ENCODE measurements at places on chromosomes 12 and 14. TPM values are rescaled to one million over a fixed set of nuclear protein-coding genes. Genes with fewer than 3 reads are reported as not detected.

DNA sequence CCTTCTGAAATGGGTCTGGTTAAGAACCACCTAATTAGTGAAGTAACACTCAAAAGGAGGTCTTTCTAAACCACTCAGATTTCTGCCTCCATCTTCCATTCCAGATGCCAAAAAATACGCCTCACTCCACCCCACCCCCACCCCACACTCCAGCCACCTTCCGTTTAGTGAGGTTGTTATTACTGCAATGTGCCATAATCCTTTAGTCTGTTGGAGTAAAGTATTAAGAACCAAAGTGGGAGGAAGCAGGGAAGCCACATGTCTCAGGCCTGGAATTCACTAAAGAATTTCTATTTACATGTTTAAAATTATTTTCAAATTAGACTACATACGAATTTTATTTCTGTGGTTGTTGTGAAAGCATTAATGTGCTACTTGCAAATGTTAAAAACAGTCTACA lies 7.4 kb downstream of the KIF21A start:
- DNase-seq: no peak

GRCh38 chr14:96622926-96623325 lies 120.7 kb downstream of the PAPOLA start:
- no peak for DNase-seq

DNA sequence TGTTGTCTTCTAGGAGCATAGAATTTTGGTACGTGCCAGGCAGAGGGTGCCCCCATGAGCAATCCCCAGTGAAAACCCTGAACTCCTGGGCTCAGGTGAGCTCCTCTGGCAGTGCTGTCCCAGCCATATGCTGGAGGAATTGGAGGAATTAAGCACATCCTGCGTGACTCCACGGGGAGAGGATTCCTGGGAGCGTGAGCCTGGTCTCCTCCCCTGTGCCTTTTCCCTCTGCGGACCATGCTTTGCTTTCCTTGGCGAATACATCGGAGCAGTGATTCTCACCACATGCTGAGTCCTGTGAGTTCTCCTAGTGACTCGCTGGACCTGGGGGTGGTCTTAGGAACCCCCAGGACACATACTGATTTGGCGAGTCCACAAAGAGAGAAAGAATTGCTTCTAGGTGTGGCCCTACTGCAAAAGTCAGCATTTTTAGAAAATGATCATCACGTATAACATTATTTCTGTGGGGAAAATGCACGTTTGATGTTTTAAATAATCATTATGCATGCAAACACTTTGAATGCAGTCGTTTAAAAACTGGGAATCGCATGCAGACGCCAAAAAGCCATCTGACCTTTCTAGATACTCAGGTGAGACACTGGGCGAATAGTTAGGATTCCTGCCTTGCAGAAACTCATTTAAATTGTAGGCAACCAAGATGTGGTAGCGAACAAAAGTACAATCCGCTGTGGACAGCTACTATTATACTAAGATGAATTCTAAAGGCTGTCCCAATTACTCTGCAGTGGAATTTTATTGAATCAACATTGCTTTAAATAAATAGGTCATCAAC lies 370.9 kb downstream of the TMEM132D start:
- no peak for DNase-seq

DNA sequence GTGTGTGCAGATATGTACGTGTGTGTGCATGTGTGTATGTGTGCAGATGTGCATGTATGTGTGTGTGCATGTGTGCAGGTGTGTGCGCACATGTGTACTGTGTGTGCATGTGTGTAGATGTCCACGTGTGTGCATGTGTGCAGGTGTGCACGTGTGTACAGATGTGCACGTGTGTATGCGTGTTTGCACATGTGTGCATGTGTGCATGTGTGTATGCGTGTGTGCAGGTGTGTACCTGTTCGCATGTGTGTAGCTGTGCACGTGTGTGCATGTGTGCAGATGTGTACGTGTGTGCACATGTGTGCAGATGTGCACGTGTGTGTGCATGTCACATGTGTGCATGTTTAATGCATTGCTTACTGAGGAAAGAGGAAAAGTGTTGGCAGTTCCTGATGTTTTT lies 55.7 kb upstream of the FKBP4 start:
- DNase-seq: no peak

- DNase-seq: no peak
These were observed 217.6 kb downstream of the ANO6 start for GRCh38 chr12:45433441-45433868.

DNA sequence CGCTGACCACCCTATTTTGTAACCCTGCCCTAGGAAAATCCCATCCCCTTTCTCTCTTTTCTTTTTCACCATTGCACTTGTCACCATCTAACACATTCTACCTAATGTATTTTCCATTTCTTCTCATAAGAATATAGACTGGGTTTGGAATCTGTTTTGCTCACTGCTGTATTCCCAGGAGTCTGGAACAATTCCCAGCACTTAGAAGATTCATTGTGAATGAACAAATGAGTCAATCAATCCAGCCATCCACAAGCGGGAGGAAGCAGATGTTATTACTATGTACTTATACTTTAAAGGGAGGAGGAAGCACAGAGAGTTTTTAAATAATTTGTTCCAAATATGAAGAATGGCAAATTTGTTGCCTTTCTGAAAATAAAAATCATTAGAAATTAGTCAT lies 142.1 kb downstream of the KIF21A start:
- peak; percentile 22 for DNase-seq

- peak; percentile 52 for DNase-seq
These were observed 32.4 kb downstream of the PLEKHG7 start for GRCh38 chr12:92735131-92735721.

GRCh38 chr12:110124269-110124995 lies at the start of gene IFT81:
TSS of gene IFT81 (plus strand) at chr12:110124357. CDS start at chr12:110127381, 3,024 bp downstream.
- DNase-seq: peak; percentile 91

GRCh38 chr12:104297477-104298113 lies 5.9 kb upstream of the EID3 start:
- DNase-seq: no peak

DNA sequence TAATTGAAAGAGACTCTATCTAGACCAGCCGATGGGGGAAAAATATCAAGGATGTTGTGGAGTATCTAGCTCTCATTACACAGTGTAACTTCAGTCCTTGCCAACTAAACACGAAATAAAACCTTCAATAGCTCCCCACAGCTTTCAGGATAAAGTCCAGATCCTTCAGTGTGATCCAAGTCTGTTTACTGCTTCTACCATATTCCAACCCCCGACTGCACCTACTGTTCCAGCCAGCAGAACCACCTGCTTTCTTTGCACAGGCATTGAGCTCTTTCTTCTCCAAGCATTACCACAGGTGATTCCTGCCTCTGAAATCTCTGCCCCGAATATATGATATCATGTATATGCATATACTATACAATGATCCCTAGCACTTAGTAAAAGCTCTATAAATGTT lies 2.2 kb upstream of the LRRC23 start:
- no peak for DNase-seq

GRCh38 chr14:104472536-104473243 lies 106.9 kb upstream of the C14orf180 start:
- DNase-seq: no peak

GRCh38 chr14:81400852-81401251 lies 728 bp upstream of the STON2 start:
- peak; percentile 84 for DNase-seq

- DNase-seq: no peak
These were observed 20.2 kb downstream of the ATXN2 start for GRCh38 chr12:111578971-111579340.

DNA sequence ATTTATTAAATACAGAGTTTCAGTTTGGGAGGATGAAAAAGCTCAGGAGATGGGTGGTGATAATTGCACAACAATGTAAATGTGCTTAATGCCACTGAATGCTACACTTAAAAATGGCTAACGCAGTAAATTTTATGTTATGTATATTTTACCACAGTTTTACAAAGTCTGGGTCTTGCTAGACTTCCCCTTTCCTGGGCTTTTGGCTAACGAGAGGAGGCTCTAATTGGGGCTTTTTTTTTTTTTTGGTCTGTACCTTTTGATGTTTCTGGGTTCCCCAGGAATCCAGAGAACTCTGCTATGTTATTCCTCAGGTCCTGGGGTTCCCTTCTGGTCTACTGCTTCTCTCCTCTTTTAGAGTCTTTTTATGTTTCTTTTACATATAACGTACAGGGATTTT lies 355.5 kb downstream of the CACNA1C start:
- no peak for DNase-seq

DNA sequence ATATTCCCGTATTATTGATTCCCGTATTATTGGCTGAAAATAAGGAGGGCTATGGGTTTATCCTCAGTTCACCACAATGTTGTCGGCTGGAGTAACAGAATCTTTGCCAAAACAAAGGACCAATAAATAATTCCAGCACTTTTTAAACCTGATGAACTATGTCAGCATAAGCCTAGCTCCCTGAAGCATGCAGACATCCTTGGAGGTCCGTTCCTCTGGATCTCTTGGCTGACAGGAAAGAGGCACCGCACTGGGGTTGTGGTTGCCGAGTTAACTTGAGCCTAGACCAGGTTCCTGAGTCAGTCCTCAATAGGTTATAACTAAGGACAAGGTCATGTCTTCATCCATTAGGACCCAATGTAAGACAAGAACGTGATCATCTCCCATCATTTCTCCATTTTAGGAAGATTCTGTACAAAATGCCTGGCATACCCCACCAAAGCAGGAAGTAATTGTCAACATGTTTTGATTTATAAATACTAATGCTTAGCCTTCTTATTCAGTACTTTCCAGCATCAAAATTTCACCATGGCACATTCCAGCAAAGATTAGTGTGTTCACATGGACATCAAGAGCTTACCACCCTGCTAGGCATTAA lies 36.6 kb downstream of the NID2 start:
- DNase-seq: peak; percentile 57

STAB2 gene
- total RNA-seq: not detected

PHETA1 gene
- total RNA-seq: 11.2 TPM

DPF3 gene
- 5.6 TPM for total RNA-seq

TEX52 gene
- not detected for total RNA-seq

IFNG-AS1 gene
- total RNA-seq: not detected

ABCC9 gene
- not detected for total RNA-seq

ZC2HC1C gene
- 0.99 TPM for total RNA-seq

HOXC12 gene
- 1.9 TPM for total RNA-seq

TCL1B gene
- not detected for total RNA-seq

PGF gene
- 50.6 TPM for total RNA-seq

SLC25A47 gene
- not detected for total RNA-seq

RASAL1 gene
- total RNA-seq: not detected

LRIG3 gene
- 28.5 TPM for total RNA-seq

TPCN1 gene
- total RNA-seq: 3.9 TPM

GLI1 gene
- total RNA-seq: 0.03 TPM

All from MG63 (cell line).